ENCODE measurements at places on chromosomes 5 and 9. TPM values are rescaled to one million over a fixed set of nuclear protein-coding genes. Genes with fewer than 3 reads are reported as not detected.

The TRPM3 gene
- total RNA-seq, result 5.2 TPM

- no peak overlapping the region for H3K27ac ChIP-seq
- no peak for DNase-seq
- H3K4me1 ChIP-seq, result no peaks in the 10 kb centered on the region
- H3K4me3 ChIP-seq, result no peak overlapping the region
- H3K36me3 ChIP-seq, result no peaks in the 10 kb centered on the region
Measured at GRCh38 chr9:76336027-76336426, 58.2 kb downstream of the RFK start.

GRCh38 chr5:56515011-56515410 is 281.9 kb upstream of the ANKRD55 start:
- H3K4me1 ChIP-seq, result peaks cover 21% of the 10 kb centered on the region
- no peak overlapping the region for H3K4me3 ChIP-seq
- H3K36me3 ChIP-seq, result no peaks in the 10 kb centered on the region
- no peaks in the 10 kb centered on the region for H3K27me3 ChIP-seq
- DNase-seq, result no peak

GRCh38 chr9:99055384-99055783 is 49.5 kb upstream of the TGFBR1 start:
- peaks cover 81% of the 10 kb centered on the region for H3K36me3 ChIP-seq
- no peak for DNase-seq
- H3K4me3 ChIP-seq, result no peak overlapping the region
- no peaks in the 10 kb centered on the region for H3K27me3 ChIP-seq
- H3K27ac ChIP-seq, result no peak overlapping the region
- no peaks in the 10 kb centered on the region for H3K4me1 ChIP-seq

- no peaks in the 10 kb centered on the region for H3K36me3 ChIP-seq
- no peak overlapping the region for H3K4me3 ChIP-seq
- H3K27me3 ChIP-seq, result peaks cover 63% of the 10 kb centered on the region
- H3K4me1 ChIP-seq, result peaks cover 20% of the 10 kb centered on the region
- DNase-seq, result no peak
- no peak overlapping the region for H3K27ac ChIP-seq
Measured at GRCh38 chr9:135701067-135701958, 672 bp upstream of the KCNT1 start.

- no peak overlapping the region for H3K4me3 ChIP-seq
- DNase-seq, result no peak
- H3K36me3 ChIP-seq, result no peaks in the 10 kb centered on the region
- H3K27me3 ChIP-seq, result no peaks in the 10 kb centered on the region
- no peaks in the 10 kb centered on the region for H3K4me1 ChIP-seq
Measured at GRCh38 chr9:28234894-28235277, 661.6 kb upstream of the C9orf72 start.

- no peak overlapping the region for H3K4me3 ChIP-seq
- no peak overlapping the region for H3K27ac ChIP-seq
- no peak for DNase-seq
- H3K4me1 ChIP-seq, result peaks cover 44% of the 10 kb centered on the region
- H3K36me3 ChIP-seq, result peaks cover 11% of the 10 kb centered on the region
- no peaks in the 10 kb centered on the region for H3K27me3 ChIP-seq
Measured at GRCh38 chr5:138569782-138570181, 5.4 kb downstream of the HSPA9 start.
